ENCODE measurements at places on chromosomes 11 and 22.

GRCh38 chr11:64455456-64456261 lies 96.7 kb downstream of the RPS6KA4 start:
- DNase-seq = no peak

- DNase-seq = no peak
Measured at GRCh38 chr11:67349928-67350465, 3.3 kb downstream of the POLD4 start.

DNA sequence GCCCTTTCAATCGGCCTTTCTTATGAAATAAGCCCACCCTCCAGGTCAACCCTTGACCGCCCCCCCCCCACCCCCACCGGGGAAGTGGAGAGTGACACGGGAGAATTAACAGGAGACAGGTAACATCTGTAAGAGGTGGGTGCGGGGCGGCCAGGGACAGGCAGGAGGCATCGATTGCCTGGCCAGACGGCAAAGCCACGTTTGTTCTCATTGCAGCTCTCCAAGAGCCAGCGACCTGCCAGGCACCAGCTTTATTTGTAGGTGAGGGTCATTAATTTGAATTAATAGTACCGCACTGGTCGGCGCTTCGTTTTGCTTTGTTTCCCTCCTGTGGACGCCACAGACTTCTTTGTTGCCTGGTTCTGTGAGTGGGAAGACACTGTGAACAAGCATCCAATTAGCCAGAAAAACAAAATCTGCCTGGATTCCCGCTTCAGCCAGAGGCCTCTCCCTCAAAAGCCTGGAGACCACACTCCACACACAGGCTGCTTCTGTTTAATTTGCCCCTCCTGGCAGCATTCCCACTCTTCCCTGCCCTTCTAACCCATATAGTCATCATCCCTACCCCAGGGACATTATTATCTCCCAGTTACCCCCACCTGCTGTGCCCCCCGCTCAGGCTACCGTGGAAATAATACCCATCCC lies 104.5 kb upstream of the OPCML start:
- DNase-seq = no peak

GRCh38 chr22:49303061-49303735 lies 524.5 kb downstream of the BRD1 start:
- no peak for DNase-seq

Measured in activated T-helper 9 cell treated with anti-CD3 and anti-CD28 coated beads, Interleukin-2, amount 50 U/mL, for 16 hours (primary cell).